ENCODE measurements at places on chromosomes 2 and 18.

DNA sequence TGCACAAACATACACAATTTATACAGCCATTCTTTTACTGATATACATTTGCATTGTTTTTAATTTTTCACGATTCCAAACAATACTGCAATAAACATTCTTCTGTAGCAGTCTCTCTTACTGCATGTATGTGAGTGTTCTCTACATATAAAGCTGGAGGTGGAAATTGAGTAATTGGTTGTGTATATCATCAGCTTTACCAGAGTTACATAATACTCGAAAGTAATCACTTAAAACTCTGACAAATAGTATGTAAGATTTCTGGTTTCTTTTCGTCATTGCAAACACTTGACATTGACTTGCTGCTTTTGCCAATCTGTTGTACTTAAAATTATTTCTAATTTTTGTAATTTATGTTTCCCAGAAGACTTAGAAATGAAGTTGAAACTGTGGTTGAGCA, 110.2 kb downstream of the TDRD15 start:
- no peak for DNase-seq

- no peak for DNase-seq
Observed at GRCh38 chr2:60745330-60745729, 10.7 kb upstream of the PAPOLG start.

DNA sequence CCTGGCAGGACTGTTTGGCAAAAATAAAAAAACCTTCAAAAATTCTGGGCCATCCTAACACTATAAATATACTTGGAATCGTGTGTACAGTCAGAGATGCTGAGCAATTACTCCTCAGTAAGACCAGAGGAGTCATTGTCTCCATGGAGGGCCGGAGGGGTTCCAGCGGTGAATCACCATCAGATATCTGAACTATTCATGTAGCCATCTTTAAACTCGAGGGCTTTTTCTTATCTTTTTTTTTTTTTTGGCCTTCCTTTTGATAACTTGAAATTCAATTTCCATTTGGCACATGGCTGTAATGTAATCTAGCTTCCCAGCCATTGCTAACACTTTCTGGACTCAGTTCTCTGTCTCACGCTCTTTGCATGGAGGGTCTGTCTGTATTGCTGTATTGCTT, 7.4 kb upstream of the FHL2 start:
- no peak for DNase-seq

GRCh38 chr2:69145204-69145603, 132.2 kb downstream of the ANTXR1 start:
- no peak for DNase-seq

GRCh38 chr18:79275992-79276391, 119.7 kb upstream of the NFATC1 start:
- DNase-seq, result peak; percentile 45

DNA sequence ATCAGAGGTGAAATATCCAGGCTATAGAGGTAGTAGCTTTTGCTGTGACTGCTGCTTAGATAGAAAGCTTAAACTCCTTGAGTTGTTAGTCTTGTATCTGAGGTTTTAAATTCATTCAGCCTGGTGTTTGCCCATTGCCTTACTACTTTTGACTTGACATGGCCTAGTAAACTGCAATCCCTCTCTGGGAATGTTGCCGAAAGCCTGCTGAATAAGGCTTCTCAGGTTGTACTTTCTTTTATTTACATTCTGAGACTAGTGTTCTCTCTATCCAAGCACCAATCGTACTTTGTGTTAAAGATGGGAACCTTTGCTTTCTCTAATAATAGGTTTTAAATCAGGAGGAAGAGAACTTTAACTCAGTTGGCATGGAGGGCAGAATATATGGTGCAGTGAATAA, 357.6 kb upstream of the CWC22 start:
- no peak for DNase-seq

- peak; percentile 75 for DNase-seq
Observed at GRCh38 chr2:169363560-169364150, 1.3 kb upstream of the LRP2 start.

- no peak for DNase-seq
Observed at GRCh38 chr18:36461551-36461987, 164.1 kb downstream of the FHOD3 start.

DNA sequence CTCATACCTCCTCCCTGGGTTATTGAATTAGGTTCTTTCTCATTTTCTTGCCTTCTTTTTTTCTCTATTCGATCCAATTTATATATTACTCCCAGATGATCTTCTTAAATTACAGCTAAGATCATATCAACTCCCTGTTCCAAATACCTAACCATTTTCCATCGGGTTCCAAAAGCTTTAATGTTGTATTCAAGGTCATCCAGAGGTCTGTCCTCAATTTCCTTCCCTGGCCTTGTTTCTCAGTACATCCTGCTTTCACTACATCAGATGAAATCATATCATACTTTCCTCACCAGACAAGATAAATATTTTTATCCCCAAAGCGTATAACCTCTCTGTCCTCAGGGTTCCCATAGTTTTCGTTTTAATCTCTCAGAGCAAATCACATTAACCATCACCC, 36.3 kb upstream of the GREB1L start:
- DNase-seq, result no peak

- no peak for DNase-seq
Observed at GRCh38 chr2:202007983-202008354, 25.7 kb upstream of the FZD7 start.

DNA sequence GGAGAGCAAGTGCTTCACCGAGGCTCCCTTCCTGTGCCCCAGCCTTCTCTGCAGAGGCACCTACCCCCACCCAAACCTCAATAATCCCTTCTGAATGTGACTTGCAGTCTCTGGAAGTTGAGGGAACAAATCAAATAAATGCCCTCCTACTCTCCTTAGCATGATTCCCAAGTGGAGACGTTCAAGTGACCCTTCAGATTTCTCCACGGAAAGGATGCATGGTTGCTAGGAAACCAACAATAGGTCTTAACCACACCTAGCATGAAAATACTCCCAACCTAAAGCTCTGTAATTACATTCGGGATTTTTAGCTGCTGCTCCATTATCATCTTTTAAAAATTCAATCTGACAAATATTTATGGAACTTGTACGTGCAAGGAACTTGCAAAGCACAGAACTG, 50.2 kb upstream of the CABLES1 start:
- DNase-seq, result no peak

GRCh38 chr2:26720322-26721114, 28.0 kb downstream of the KCNK3 start:
- no peak for DNase-seq

DNA sequence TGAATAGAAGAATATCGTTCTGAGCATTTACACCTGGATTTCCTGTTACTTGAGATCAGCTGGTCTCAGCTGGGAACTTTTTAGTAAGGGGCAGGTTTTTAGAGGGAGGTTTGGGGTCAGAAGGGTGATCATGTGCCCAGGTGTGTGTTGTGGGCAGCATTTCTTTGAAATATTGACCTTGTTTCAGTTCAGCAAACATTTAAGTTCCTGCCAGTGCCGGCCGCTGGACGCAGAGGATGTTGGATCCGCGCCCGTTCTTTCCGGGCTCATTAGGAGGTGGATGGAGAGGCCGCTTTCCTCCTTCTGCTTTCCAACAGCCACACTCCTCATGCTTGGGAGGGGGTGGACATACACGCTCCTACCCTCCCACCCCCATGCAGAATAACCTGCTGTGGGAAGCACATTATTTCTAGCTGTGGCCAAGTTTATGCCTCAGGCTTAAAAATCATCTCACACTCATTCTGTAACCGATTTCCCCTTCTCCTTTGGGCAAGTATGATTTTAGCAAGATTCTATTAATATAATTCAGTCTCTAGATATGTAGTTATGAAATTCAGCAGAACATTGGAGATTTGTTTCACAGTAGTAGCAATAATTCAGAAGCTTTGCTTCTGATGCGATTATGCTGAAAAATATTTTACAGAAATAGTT, 131.4 kb downstream of the ZNF236 start:
- no peak for DNase-seq

GRCh38 chr2:159960414-159960813, 102.0 kb downstream of the PLA2R1 start:
- DNase-seq, result peak; percentile 26

DNA sequence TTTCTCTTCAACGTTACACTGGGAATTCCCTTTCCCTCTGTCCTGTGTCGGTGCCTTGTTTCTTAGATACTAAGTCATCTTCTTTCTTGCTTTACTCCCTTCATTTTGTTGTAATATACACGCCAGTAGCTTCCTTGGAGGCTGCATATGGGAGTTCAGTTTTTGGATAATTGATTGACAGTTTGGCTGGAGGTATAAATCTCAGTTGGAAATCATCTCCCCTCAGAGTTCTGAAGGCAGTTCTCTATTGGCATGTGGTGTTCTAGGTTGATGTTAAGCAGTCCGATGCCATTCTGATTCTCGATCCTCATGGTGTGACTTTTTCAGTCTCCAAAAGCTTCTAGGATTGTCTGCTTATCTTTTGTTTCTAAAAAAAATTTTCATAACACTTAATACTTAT, 152.5 kb upstream of the GLI2 start:
- DNase-seq, result no peak

- no peak for DNase-seq
Observed at GRCh38 chr2:17115042-17115441, 403.2 kb downstream of the RAD51AP2 start.

DNA sequence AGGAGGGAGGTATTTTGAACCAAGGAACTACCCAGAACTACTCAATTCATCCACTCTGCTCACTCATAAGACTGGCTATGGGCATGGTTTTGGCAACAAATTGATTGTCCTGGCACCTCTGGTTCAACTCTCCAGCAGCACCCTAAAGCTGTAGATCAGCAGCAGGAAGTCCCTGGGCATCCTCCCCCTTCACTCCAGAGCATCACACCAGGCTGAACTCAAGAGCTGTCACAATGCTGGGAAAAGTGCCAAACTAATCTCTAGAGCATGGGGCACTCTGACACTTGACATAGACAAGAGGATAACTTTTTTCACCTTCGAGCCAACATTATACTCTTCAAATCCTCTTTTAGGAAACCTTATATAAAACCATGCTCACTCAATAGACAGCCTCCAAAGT, 154.1 kb upstream of the RBBP8 start:
- DNase-seq, result no peak

DNA sequence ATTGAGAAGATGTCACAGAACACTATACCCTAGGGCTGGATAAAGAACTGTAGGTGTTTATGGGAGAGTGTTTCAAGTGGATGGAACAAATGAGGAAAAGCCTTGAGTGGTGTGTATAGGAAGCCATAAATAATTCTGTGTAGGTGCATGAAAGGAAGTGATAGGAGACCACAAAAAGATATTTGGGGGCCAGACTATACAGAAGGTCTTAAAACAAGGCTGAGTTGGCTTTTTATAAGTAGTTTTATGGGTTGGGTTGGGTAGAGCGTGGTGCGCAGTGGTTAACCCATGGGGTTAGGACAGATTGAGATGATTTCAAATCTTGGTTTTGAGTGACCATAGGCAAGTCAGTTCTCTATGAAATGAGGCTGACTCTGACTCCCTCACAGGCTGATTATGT, 110.5 kb downstream of the PKP4 start:
- no peak for DNase-seq

DNA sequence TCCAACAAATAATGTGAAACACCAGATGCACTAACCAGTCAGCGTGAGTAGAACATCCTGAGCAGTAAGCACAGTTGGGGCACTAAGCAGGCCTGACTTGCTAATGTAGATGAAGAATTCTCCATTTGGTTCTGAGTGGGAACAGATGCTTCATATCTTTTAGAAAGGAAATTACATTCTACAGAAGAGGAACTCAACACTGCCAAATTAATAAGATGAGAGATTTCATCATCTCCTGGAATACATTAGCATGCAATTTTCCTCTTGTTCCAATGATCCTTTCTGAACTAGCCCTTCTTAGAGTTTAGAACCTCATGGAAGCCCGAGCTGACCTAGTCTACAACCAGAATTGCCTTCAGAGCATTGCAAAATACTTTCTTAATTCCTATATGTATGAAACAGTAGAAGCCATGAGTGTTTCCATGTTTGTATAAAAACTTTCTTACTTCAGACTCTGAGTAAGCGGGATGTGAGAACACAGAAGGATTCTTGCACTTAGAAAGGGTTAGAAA, 34.8 kb downstream of the COL5A2 start:
- no peak for DNase-seq
